Renal cortical epithelial cell (primary cell): ENCODE measurements at places on chromosomes 3 and 15. TPM values are rescaled to one million over a fixed set of nuclear protein-coding genes. Genes with fewer than 3 reads are reported as not detected.

DNA sequence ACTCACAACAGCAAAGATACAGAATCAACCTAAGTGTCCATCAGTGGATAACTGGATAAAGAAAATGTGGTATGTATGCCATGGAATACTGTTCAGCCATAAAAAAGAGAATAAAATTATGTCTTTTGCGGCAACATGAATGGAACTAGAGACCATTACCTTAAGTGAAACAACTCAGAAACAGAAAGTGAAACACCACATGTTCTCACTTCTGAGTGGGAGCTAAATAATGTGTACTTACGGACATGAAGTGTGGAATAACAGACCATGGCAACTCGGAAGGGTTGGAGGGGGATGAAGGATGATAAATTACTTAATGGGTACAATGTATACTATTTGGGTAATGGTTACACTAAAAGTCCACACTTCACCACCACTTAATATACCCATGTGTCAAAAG, 600.6 kb downstream of the MAGI1 start:
- DNase-seq = no peak

The UACA gene
- 42.9 and 48.0 TPM in 2 replicates for total RNA-seq

DNA sequence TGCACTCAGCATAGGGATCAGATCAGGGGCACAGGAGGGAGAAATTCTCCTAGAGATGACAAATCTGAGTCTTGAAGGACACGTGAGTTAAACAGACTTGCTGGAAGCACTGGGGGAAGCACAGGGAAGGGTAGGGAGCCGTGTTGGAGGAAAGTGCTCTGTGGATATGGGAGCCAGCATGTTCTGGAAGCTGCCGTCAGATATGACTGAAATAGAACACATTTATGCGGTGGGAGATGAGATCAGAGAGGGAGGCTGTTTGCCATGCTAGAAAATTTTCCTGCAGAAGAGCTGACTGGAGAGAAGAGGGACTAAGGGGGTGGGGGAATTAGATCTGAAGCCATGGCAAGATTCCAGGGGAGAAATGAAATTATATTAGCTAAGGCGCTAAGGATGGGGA, 1.8 kb downstream of the TAMM41 start:
- DNase-seq = no peak

- no peak for DNase-seq
Measured at GRCh38 chr3:12142476-12142875, 16.2 kb downstream of the TIMP4 start.

DNA sequence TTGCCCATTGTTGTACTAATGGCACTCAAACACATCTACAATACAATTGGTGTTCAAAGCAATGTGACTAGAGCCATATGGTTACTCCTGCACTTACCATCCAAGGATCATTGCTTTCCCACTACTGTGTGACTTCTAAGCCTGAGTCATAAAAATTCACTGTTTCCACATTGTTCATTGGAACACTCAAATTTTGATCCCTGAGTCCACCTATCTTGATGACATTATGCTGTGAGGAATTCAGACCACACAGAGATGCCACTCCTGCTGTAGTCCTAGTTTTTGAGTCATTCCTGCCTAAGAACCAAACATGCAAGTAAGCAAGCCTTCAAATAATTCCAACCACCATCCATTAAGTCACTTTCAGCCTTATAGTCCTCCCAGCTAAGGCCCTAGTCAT, 176.2 kb downstream of the EFHB start:
- peak; percentile 73 for DNase-seq

DNA sequence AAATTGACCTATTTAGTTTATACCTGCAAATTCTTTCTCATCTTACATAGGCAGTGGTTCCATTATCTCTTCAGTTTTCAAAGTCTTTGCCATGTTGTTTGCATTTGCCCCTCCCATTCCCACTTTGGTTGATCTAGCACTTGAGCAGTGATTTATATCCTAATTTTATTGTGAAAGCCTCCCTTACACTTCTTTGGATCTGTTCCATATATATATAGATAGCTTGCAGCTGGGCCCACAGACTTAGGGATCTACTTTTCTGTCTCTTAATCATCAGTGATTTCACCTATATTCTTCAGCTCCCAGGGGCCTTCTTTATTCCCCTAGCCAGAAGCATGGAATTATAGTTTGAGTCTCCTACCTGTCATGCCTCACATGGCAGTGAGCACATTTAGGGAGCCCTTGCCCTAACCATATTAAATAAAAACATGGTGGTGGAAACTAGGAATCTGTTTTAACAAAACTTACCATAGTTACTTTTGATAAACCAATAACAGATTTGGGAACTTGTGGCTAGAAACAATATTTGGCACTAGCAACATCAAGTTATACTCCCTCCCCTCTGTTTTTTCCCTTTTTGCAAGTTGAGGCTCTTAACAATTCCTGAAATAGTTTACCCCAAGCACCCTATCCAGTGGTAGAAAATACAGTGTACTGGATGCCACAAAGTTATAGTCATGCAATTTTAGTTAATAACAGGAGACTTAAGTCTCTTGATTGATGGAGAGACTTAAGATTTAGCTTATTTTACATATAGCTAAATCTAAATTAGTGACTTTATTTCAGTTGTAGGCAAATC, 41.7 kb downstream of the ARIH1 start:
- DNase-seq = no peak

DNA sequence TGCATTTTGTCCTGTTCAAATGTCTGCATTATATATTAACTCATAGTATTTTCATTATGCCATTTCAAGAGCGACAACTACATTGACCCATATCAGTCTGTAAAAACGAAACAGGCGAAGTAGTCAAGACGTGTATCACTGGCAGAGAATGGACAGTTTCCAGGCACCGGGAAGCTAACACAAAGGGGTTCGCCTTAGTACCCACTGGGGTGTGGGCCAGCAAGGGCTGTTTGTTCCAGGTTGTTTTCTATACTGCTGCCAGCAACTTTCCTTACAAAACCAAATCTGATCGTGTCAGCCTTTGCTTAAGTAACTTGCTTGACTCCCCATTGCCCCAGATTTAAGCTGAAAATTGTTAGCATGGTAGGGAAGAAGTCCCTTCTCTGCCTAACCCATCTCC, 87.1 kb downstream of the CGNL1 start:
- DNase-seq = no peak

DNA sequence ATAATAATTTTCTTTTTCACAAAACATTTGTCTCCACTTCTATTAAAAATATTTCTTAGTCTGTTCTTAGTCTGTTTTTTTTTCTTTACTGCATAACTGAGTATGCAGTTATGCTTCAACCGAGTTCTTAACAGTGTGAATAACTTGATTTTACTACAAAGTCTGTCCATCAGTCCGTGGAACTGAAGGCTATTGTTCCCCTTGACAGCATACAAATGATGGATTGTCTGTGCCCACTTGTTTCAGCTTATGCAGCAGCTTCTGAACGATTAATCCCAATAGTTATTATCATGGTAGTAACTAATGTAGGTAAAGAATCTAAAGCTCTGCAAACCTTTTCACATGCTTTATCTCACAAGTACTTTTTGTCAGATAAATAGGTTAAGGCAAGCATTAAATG, 150.7 kb downstream of the SSR3 start:
- DNase-seq = no peak

DNA sequence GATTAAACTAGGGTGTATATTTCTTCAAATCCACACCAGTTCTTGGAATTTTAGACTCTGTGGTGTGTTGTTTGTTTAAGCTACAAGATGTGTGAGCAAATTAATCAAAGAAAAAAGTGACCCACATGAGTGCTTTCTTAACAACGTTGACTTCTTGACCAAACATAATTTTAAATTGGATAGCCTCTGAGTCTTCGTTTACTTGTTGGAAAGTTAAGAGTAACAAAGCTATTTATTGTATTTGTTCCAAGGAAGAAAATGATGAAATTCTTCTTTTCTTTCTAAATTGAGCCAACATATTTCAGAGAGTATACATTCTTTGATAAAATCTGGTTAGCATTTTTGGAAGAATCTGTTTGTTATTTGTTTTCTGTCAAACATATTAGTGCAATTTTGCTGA, 99.9 kb upstream of the IGSF10 start:
- DNase-seq = no peak

DNA sequence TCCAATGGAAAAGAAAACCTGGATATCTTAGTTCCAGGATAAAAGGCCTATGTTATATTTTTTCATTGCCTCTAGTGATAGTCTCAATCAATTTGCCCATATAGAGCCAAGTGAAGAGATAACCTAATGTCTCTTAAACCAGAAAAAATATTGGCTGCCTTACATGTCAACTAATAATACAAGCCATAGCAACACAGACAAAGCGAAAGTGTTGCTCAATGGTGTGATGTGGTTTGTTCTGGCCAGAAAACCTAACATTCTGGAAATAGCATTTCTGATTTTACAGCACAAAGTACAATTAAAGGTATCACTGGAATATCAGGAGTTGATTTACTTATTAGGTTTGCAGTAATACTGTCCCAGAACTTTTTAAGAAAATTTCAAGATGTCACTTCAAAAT, 101.5 kb downstream of the ATP8B4 start:
- no peak for DNase-seq

DNA sequence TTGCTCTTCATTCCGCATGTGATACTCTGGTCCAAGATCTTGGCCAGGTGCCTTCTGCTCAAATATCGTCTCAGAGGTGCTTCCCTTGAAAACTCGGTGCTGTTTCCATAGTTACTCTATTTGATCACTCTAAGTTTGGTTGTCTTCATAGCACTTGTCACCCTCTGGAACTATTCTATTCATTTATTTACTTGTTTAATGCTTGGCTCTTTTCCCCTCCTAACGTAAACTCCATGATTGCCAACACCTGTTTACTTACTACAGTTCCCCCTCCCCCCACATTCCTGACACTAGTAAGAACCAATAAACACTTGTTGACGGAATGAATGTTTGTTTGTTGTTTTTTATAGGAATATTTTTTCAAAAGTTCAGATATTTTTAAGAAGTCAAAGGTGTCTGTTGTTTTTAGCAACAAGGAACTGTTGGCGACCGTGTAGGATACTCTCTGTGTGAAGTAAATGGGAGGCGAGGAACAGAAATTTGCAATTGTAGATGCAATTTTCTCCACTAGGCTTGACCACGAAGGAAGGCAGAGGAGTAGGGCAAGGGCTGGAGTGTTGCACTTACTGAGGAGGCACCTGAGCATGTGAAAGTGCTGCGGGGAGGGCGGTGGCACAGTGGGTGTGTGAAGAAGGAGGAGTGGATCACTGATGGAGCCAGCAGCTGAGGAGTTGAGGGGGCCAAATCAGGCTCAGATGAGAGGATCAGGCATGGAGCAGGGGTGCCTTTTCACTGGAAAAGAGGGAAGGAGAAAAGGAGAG, 48.4 kb downstream of the MOBP start:
- no peak for DNase-seq

DNA sequence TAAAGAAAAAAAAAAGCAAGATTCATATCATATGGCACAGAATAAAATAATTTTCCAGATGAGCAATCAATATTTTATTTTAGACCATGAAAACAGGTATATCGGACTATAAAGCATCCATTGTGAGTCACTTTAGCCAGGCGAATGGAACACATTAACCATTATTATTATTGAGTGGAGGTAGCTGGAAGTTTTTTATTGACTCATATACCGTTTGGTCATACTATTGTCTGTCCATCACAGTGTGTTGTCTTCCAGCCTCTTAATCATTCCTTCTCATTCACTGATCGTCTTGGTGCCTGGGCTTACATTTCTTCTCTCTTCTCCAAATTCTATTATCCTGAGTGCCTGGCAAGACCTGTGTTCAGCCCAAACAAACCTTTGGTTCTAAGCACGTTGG, 634.8 kb downstream of the MECOM start:
- peak; percentile 47 for DNase-seq

The PATL2 gene
- total RNA-seq = not detected in 2 replicates

DNA sequence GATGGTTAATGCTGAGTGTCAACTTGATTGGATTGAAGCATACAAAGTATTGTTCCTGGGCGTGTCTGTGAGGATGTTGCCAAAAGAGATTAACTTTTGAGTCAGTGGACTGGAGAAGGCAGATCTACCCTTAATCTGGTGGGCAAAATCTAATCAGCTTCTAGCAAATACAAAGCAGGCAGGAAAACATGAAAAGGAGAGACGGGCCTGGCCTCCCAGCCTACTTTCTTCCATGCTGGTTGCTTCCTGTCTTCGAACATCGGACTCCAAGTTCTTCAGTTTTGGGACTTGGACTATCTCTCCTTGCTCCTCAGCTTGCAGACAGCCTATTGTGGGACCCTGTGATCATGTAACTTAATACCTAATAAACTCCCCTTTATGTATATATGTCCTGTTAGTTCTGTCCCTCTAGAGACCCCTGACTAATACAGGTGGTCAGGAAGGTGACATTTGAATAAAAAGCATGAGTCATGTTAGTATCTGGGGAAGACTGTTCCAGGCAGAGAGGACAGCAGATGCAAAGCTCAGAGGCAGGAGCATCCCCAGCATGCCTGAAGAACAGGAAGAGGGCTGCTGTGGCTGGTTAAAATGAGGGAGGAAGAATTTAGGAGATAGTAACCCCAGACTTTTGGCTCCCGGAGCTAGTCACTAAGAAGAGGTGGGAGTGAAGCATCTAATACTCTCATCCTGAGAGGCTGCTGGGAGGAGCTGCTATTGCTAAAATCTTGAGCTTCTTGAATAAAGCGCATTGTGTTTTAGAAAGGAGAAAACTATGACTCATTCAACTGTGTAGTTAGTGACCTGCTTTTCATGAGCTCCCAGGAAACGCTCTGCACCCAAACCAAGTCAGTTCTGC, 207.4 kb upstream of the HES1 start:
- DNase-seq = peak; percentile 69

DNA sequence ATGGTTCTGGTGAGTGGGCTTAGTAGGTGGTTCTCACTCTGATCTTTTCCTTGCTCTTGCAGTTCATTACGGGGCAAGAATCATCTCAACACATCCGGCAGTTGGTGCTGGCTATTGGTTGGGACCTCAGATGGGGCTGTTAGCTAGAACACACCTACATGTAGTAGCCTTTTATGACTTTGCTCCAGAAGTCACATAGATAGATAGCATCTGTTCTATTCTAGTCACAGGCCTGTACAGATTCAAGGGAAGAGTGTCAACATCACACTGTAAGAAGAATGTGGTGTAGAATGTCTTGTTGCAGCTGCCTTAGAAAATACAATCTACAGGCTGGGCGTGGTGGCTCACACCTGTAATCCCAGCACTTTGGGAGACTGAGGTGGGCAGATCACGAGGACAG, 15.1 kb downstream of the RAB5A start:
- no peak for DNase-seq

DNA sequence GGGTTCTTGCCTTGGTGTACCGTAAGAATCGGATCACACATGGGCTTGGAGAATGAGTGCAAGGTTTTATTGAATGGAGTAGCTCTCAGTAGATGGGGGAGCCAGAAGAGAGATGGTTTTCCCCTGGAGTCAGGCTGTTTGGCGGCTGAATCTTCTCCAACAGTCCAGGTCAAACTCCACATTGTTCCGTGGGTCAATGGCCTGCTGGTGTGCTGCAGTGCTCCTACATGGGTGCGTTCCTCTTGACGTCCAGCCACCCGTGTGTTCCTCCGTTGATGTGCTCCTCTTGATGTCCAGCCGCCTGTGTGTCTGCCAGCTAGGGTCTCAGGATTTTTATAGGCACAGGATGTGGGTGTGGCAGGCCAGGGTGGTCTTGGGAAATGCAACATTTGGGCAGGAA, 69.3 kb upstream of the AGBL1 start:
- DNase-seq = no peak

GRCh38 chr3:58009026-58009748, 965 bp downstream of the FLNB start:
- no peak for DNase-seq

The IQCB1 gene
- 13.5 and 17.7 TPM in 2 replicates for total RNA-seq
